ENCODE measurements at places on chromosomes 16 and 17.

DNA sequence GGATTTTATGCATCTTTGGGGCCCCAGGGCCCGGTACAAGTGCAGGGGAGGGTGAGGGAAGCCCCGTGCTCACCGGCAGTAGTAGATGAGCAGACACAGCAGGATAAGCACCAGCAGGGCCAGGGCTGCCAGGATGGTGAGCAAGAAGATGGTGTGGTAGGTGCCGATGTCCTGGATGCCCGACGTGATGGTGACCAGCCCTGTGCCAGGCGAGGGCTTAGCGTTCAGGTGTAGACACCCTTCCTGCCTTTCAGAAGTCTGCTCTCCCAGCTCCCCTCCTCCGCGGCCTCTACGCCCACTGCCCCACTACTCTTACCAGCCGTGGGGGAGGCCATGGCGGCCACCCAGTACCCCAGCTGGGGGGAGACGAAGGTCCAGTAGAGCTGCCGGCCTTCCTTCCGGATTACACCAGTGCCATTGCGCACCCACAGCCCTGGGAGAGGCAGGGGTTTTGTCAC, 8.0 kb downstream of the FAM171A2 start:
- no peak for DNase-seq

DNA sequence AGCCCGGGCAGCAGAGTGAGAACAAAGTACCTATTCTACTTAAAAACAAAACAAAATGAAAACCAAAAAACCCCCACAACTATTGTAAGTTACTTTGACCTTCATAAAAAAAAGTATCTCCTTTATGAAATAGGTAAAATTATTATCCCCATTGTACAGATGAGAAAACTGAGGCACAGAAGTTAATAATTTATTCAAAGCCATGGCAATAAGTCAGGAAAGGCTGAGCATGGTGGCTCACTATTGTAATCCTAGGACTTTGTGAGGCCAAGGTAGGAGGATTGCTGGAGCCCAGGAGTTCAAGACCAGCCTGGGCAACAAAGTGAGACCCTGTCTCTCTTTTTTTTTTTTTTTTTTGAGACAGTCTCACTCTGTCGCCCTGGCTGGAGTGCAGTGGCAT, 30.5 kb downstream of the FCSK start:
- DNase-seq = no peak

- DNase-seq = no peak
These were observed 39.2 kb upstream of the PMFBP1 start for GRCh38 chr16:72211110-72211509.

DNA sequence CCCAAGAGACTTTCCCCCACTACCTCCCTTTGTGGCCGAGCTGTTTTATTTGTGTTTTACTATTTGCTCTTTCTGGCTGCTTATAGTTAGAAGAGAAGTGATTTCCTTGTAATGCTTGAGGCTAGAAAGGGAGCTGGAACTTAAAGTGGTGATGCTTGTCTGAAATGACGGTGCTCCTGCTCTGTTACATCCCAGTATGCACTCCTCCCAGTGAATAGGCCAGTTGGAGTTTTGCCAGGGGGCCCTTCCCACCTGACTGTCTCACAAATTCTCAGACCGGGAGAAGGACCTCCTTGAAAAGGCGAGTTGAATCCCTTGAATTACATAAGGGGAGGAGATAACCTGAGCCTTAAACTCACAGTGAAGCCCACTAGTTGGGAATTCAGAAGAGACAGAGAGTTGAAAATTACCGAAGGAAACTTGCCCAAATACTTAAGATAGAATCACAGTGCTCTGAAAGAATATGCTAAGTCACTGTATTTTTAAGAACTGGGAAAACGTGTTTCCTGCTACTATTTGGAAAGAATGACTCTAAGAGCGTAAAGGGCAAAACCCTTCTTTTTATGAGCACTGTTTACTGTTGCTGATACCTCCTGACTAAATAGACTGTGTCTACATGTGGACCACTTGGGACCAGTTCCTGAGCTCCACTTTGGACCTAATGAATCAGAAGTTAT, 84.7 kb upstream of the CLEC3A start:
- DNase-seq = no peak

GRCh38 chr16:4957420-4957719, 760 bp upstream of the SEC14L5 start:
- DNase-seq = no peak

DNA sequence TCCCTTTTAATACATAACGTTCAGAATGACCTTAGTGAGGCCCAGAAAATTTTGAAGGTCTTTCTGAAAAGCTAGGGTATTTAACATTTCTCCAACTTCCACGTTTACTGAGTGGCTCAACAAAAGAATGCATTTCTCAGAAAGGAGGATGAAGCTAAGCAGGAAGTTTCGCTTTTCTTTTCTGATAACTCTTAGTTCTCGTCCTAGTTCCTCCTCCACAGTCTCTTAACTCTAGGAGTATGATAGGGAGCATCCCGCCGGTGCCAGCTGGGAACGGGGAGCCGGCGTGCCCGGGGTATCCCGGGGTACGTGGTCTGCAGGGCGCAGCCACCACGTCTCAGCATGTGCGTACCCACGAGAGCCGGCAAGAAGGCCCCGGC, 363 bp downstream of the KARS1 start:
- DNase-seq = no peak

DNA sequence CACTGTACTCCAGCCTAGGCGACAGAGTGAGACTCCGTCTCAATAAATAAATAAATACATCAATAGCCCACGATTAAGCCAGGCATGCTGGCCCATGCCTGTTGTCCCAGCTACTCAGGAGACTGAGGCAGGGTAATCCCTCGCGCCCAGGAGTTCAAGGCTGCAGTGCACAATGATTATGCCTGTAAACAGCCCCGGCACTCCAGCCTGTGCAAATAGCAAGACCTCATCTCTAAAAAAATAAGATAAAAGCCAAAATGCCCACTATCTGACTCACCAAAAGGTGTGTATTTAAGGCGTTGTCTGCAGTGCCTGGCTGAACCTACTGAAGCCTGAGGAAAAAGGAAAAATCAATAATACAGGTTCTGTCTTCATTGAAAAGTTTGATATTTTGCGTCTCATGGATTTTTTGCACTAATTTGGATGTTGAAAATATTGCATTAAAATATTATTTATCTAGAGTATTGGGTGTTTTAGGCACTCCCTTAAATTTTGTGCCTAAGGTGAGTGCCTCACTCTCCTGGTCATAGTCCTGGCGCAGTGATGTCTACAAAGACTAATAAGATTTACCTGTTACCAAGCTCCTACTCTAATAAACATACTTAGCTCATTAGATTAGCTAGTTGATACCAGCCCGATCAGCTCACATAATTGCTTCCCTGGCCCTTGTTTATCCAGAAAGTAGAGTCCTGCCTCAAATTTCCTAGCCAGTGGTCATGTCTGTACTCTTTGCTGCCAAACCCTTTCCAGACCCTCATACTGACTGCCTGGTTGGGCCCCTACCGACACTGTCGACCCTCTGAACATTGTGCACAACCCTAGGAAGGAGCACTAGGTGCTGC, 24.7 kb upstream of the TOB1 start:
- no peak for DNase-seq

DNA sequence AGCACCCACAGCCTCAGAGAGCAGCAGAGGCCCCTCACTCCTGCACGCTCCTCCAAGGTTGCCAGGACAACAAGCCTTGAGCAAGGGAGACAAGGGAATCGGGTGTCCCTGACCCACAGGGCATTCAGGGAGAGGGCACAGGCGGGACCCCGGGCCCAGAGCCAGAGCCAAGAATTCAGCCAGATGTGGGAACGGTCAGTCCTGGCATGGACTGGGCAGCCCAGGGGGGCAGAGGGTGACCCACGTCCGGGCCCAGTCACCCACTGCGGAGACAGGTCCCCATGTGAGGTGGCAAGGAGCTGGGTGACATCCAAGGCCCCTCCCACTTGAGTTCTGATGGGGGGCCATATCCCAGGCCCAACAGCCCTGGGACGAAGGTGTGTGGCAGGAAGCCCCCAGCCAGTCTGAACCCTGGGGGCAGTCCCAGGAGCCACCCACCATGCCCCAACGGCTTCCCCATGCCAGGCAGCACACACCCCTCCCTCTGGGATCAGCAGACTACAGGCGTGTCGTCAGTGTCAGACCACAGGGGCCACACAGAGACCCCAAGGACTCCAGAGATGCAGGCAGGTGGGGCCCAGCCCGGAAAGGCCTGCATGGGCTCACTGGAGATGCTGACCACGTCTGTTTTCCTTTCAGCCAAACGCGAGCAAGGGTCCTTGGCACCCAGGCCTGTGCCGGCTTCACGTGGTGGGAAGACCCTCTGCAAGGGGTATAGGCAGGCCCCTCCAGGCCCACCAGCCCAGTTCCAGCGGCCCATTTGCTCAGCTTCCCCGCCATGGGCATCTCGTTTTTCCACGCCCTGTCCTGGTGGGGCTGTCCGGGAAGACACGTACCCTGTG, 23.0 kb downstream of the USP6 start:
- no peak for DNase-seq

- DNase-seq = no peak
These were observed 50.4 kb upstream of the MAP3K14 start for GRCh38 chr17:45367216-45367615.

GRCh38 chr16:88017587-88018101, 66.4 kb downstream of the BANP start:
- no peak for DNase-seq

GRCh38 chr17:7132511-7133094, 18.0 kb upstream of the ASGR2 start:
- no peak for DNase-seq

DNA sequence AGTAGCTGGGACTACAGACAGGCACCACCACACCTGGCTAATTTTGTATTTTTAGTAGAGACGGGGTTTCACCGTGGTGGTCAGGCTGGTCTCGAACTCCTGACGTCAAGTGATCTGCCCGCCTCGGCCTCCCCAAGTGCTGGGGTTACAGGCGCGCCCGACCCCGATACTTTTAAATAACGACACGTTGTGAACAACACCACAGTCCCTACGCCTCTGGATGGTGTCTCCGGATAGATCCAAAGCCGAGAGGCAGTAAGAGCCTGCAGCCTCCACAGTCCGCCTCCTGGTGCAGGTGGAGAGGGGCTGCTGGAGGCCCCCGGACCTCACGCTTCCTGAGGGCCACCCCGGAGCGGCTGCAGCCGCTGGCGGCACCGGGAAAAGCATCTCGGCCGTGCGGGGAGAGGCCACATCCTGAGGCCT, 741 bp upstream of the TLCD3A start:
- no peak for DNase-seq

DNA sequence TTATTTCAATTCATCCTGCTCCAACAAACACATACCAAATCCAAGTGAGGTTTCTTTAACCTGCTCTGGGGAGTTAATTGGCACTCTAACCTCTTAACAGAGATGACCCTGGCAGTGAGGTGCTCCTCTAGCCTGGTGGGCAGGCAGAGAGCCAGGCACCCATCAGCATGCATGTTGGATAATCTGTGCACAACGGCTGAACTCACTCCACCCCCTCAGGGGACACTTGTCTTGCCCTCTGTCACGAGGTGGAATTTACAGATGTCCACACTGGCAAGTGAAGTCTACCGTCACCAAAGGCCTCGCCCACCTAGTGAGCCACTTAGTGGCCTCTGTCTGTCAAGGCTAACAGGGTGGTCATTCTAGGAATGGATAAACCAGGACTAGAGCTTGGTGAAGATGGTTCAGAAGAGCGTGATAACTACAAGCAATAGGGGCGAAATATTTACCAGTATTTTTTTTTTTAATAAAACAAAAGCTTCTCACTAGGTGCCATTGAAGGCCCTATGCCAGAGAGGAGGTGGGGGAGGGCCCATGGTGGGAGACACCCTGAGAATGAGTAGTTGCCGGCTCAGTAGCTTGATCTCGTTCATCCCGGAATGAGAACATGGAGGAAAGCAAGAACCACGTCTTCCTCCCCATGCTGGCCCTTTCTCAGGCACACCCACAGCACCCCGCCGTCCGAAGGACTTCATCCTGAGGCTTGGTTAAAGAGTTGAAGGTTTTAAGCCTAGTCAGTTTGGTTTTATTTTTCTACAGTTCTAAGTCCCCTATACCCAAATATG, 25.2 kb downstream of the PLD6 start:
- no peak for DNase-seq

DNA sequence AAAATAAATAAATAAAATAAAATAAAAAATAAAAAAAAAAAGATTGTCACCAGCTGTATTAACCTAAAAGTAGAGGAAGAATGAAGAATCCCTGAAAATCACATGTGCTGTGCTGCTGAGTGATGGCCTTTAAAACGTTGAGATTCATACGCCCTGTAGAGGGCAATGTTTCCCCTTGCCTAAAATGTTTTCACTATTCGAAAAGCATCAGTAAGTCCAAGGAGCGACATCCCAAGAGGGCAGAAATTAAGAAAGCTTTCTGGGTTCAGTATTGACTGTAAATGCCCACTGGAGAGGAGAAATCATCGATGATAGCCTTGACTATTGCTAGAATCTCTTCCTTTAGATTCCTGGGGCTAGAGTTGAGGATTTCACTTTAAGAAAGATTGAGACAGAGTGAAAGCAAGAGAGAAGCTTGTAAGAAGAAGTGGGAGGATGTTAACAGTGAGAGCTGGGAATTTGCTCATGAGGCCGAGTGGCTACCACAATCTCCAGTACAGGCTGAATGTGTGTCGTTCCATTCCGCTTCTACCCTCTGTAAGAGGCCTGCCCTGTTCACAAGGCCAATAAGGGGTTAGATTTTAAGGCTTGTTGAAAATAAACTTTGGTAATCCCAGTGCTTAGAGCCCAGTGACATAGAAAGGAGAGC, 170.8 kb upstream of the FAM20A start:
- no peak for DNase-seq

- no peak for DNase-seq
These were observed 49.4 kb downstream of the WSB1 start for GRCh38 chr17:27343294-27343693.

GRCh38 chr16:8622315-8622656, 788 bp downstream of the METTL22 start:
- DNase-seq = no peak

Data from non-pigmented ciliary epithelial cell (primary cell).